Sigmoid colon (tissue), 7 donors: ENCODE measurements at places on chromosomes 3 and 15. TPM values are rescaled to one million over a fixed set of nuclear protein-coding genes. Genes with fewer than 3 reads are reported as not detected.

Gene CPLX3
- polyA plus RNA-seq, result not detected

Gene CTSH
- polyA plus RNA-seq, result 51.1 TPM

Gene IGF2BP2
- 20.7 TPM for polyA plus RNA-seq

Gene SH3GL3
- polyA plus RNA-seq, result not detected

Gene GPR149
- not detected for polyA plus RNA-seq

Gene HRG
- polyA plus RNA-seq, result not detected

Gene ERC2
- polyA plus RNA-seq, result not detected

Gene CLEC3B
- polyA plus RNA-seq, result 50.5 TPM

Gene GOLGA8K
- 1.2 TPM for polyA plus RNA-seq
